Left cardiac atrium (tissue), 4 donors: ENCODE measurements at places on chromosomes 2 and 18.
A peak's percentile ranks its signal among the peaks of the same experiment; 100 is the strongest.

DNA sequence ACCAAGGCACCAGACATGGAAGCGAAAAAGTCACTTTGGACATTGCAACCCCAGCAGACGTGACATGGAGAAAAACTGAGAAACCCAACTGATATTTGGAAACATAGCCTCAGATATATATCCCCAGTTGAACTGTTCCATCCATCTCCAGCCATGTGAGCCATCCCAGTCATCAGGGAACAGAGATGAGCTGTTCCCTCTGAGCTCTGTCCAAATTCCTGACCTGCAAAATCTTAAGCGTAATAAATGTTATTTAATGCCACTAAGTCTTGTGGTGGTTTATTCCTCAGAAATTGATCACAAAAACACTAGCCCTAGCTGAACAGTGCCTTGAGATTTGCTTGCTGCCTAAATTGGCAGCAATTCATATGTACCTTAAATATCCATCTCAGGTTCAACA, 182.8 kb downstream of the NRP2 start:
- no peak for DNase-seq

DNA sequence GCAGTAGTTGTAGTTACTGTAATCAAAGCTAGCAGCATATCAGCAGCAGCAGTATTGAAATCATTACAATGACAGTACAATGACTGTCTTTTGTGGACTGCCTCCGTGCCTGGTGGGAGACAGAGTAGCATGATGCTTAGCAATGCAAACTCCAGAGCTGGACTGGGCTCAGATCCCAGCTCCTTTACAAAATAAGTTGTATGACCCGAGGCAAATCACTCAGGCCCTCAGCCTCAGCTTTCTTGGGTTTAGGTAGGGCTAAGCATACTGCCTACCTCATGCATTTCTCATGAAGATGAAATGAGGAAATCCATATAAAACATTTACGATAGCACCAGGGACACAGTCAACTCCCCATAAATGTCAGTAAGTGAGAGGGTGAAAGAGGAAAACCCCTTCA, 170.7 kb downstream of the TTC32 start:
- DNase-seq: no peak

DNA sequence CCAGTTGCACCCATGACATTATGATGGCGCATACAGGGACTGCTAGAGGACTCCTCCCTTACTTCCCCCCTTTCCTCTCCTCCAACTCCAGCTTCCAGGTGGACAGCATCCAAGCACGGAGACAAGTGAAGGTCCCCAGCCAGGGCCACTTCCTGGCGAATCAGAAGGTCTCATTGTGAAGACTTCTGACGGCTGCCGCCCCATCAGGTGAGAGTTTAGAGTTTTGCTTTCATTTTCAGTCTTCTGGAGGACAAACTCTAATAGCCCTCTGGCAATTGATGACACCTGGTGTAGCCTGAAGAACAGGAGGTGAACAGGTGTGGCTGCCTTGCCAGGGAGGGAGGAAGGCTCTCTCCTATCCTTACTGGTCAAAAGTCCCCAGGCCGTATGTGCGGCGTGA, 77.3 kb upstream of the KCNH7 start:
- DNase-seq: no peak

- DNase-seq: no peak
These were observed 133.3 kb downstream of the PTRHD1 start for GRCh38 chr2:24659862-24660261.

DNA sequence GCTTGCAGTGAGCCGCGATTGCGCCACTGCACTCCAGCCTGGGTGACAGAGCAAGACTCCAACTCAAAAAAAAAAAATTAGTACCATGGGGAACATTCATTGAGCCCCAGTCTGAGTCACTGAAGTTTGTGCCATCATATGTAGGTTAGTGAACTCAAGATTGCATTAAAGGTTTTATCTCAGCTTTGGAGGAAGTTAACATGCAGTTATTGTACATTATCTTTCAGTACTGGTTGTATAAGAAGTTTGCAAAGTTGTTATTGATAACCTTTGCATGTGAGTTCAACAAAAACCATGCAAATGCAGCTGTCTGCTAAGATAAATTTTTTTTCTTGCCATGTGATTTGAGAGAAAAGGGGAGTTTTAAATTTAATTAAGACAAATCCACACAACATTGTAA, 95.7 kb downstream of the MEIS1 start:
- no peak for DNase-seq

DNA sequence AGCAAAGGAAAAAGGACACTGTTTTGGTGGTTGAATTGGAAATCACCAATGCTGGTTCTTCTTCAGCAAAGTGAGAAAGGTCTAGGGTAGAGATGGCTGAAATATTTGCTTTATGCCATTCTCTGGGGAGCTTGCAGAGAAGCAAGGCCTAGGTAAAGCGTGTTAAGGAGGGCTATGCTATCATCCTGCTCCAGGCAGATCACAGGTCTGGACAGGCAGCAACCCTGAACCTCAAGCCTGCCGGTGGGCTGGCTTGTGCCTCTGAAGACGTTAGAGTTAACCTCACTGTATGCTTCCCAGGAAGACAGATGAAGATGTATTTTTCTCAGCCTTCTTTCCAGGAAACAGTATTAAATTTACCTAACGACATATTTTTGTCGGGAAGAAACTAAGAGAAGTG, 138.5 kb upstream of the LYPD6 start:
- DNase-seq: no peak

DNA sequence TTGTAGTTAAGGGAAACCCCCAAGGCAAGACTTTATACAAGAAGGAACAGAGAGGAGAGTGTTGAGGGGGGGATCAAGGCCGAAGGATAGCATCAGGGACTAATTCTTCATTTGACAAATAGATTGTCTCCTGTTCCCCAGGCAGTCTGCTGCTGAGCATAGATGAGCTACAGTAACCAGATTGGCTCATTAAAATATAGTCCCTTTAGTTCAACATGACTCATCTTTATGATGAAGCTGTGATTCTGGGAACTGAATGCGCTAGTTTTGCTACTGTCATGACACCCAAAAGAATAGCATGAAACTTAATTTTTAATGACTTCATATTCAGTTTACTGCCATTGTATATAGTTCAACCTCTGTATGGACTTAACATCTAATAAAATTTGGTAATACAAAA, 35.5 kb downstream of the TMEFF2 start:
- no peak for DNase-seq

DNA sequence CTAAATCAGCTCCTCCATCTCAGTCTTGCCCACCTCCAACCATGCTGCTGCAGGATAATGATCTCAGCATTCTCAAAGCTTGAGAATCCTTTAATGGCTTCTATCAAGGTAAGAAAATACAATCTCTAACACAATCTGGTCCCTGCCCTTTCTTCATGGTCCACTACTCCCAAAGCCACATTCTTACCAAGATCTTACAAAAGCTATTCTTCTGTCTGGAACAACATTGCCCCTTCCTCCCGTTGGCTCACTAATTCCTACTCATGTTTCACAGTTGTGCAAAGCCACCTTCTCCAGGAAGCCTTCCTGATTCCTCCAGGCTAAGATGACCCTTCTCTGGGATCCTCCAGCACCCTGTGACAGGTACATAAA, 5.9 kb upstream of the SFXN5 start:
- no peak for DNase-seq

- no peak for DNase-seq
These were observed 905.1 kb upstream of the FSHR start for GRCh38 chr2:50059462-50059861.

DNA sequence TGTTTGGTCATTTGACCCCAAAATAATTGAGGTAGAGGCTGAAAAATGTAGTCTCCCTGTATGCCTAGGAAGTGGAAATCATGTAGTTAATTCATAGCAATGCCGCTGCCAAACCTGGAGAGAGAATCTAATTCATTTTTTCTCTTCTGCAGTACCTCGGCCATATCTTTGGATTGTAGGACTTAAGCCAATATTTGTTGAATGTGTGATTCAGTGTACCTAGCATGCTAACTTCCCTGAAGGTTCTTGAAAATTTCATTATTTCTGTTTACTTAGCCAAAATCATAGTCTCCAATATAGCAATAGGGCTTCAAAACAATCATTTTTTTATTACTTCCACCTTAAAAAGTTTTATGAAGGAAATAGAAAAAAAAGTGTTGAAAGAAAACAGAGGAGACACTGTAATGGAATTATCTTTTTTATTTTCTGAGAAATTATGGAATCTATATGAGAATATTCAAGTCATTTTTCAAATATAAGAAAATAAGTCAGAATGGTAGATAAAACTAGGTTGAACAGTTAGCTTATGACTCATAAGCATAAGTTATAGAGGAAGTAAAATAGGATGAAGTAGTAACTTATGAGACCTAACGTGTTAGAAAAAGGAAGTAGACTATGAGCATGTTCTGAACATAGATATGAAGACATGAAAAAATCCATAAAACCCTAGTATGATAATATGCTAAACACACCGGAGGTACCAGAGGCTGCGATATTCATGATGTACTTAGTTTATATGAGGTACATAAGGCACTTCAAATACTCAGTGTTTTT, 35.2 kb upstream of the CDH19 start:
- no peak for DNase-seq

DNA sequence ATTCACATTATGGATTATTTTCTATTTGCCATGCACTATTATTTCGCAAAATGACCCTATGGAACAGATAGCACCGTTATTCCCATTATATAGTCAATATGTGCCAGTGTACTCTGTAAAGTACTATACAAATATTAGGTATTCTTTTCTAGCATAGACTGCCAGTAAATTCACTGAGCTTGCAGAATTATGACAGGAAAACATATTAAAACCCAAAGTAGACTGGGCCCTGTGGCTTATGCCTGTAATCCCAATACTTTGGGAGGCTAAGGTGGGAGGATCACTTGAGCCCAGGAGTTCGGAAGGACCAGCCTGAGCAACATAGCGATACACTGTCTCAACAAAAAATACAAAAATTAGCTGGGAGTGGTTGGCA, 1.1 kb upstream of the DYM start:
- no peak for DNase-seq

DNA sequence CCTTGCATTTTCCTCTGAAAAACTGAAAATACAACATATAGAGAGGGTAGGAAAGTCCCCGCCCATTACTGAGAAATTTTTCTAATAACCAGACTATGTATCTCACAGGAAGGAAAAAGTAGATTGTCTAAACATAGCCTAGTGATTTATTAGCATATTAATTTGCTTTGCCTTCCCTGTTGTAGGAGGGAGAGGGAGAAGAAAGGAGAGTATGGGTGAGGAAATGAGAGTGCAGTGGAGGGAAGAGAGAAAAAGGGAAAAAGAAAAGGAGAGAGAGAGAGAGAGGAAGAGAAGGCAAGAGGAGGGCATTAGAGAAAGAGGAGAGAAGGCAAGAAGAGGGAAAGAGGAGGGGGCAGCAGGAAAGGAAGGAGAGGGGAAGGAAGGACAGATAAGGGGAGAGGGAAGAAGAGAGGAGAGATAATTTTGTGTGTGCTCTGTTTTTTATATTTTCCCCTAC, 3.6 kb upstream of the KYNU start:
- no peak for DNase-seq

- DNase-seq: no peak
These were observed 5.4 kb upstream of the TANC1 start for GRCh38 chr2:158963071-158963470.

DNA sequence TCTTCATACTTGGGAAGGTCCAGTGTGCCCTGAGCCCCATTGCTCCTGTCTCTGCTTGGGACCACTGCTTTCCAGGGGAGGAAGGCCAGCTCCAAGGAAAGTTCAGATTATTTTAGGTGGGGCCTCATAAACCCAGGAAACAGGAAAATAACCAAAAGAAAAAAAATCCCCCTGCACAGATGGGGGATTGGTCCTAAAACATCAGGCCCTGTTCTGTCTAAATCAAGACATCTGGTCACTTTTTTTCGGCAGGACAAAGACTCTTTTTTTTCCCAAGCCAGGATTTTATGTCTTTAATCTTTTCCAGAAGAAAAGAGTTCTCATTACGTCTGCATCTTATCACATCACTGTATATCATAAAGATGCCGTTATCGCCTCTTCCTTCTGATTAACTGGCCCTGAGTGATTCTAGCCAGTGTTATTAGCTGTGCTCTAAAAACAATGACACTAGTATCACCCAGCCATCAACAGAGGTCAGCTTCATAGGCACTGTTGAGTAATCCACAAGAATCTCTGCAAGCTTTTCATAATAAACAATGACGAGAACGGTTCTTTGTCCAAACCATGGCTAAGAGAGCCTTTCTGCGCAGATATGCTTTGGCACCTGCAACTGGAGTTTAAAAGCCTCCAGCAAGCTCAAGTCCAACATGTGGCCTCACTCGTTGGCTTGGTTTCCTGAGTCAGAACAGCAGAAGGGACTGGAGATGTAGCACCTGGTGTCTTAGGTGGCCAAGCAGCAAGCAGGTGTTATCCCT, 138.2 kb downstream of the VAPA start:
- peak; percentile 76 for DNase-seq

- peak; percentile 59 for DNase-seq
These were observed 168.2 kb downstream of the FAM210A start for GRCh38 chr18:13558124-13558523.

GRCh38 chr2:152359573-152360363, 24.8 kb downstream of the FMNL2 start:
- DNase-seq: no peak

- DNase-seq: no peak
These were observed 678.1 kb upstream of the SLC8A1 start for GRCh38 chr2:41129988-41130387.

- DNase-seq: no peak
These were observed 73.9 kb downstream of the NDUFA10 start for GRCh38 chr2:239951129-239951734.

GRCh38 chr2:199756743-199757142, 94.2 kb downstream of the FTCDNL1 start:
- DNase-seq: no peak

GRCh38 chr2:64888591-64889309, 100.4 kb upstream of the SLC1A4 start:
- DNase-seq: no peak

GRCh38 chr2:138779406-138779780, 797 bp downstream of the NXPH2 start:
- DNase-seq: no peak

DNA sequence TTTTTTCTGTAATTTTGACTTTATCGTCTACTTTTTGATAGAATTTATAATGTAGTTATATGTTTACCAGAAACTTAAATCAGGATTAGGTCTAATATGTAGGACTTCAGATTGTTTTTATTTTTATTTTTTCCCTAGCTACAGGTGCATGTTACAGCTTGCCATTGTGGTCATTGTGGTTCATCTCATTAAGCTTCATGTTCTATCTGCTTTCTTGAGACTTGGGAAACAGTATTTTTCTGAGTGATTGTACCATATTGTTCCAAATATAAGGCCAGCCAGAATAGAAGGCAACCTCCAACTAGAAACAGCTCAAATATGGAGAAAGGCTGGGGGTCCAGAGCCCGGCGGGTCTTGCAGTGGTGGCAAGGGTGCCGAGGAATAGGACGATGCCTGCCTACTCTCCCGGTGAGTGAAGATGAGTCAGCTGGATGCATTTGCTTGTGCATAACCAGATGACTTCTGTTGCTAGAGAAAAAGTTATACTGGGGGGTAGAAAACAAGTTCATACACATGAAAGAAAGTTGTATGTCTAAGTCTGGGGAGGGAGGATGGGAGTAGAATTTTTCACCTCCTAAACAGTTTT, 188.4 kb downstream of the CCDC85A start:
- no peak for DNase-seq

GRCh38 chr2:222470802-222471468, 46.6 kb downstream of the SGPP2 start:
- no peak for DNase-seq
